ENCODE measurements at places on chromosomes 6 and 20. TPM values are rescaled to one million over a fixed set of nuclear protein-coding genes. Genes with fewer than 3 reads are reported as not detected.

Gene SIRPD
- total RNA-seq, result not detected

Gene C4B
- 0.39 TPM for total RNA-seq

Gene CLPSL2
- not detected for total RNA-seq

Gene CPXM1
- total RNA-seq, result 3.0 TPM

Data from epithelial cell of alveolus of lung (primary cell).